ENCODE measurements at places on chromosomes 5 and 9.

DNA sequence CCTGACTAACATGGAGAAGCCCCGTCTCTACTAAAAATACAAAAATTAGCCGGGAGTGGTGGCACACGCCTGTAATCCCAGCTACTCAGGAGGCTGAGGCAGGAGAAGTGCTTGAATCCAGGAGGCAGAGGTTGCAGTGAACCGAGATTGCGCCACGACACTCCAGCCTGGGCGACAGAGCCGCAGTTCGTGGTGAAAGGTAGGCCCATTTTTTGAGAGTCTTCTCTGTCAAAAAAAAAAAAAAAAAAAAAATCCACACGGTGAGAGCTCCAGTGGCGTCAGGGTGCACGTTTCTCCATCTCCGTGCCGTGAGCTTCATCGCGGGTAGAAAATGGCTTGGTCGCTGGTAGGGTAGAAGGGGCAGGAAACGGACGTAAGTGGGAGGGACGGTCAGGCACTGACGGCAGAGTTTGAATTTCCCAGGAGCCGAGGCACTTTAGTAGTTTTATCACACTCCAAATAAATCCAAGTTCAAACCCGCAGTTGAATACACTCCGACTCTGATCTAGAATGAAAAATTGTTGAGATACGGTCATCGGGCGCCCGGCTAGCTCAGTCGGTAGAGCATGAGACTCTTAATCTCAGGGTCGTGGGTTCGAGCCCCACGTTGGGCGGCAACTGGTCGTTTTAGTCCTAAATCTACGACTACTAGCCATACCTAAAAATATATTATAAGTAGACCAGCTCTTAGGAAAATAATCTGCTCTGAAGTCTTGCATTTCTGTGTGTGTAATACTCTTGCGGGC lies 2.4 kb upstream of the TRIM7 start:
- peak; percentile 82 for DNase-seq

- peak; percentile 69 for DNase-seq
Measured at GRCh38 chr9:135887021-135887507, 20.3 kb downstream of the CAMSAP1 start.

DNA sequence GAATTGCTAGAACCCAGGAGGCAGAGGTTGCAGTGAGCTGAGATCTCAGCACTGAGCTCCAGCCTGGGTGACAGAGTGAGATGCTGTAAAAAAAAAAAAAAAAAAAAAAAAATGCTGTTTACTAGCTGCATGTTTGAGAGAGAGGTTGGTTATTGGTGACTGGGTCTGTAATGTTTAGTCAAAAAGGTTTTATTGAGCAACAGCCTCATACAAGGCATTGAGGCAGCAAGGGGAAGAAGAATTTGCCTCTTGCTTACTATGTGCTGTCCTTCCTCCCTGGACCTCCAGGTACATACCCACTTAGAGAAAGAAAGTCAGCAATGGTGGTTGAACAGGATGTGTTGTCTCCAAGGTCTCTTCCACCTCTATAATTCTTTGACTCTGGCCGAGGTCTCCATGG lies 140.7 kb upstream of the SPRY4 start:
- no peak for DNase-seq

DNA sequence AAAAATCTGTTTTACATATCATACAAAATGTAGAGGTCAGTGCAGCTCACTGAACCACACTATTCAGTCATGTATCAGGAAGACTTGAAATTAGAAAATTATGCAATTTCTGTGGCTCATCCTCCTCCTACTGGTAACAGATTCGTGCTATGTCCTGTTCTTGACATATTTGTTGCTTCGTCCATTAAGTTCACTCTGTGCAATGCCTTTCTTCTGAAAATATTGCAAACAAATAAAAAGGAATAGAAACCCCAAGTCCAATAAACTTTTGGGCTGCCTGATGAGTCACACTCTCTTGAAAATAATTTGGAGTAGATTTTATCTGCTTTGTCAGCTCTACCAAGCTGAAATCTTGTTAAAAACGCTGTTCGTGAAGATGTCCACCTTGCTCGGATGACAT lies 391.2 kb downstream of the RAB3C start:
- DNase-seq = no peak

DNA sequence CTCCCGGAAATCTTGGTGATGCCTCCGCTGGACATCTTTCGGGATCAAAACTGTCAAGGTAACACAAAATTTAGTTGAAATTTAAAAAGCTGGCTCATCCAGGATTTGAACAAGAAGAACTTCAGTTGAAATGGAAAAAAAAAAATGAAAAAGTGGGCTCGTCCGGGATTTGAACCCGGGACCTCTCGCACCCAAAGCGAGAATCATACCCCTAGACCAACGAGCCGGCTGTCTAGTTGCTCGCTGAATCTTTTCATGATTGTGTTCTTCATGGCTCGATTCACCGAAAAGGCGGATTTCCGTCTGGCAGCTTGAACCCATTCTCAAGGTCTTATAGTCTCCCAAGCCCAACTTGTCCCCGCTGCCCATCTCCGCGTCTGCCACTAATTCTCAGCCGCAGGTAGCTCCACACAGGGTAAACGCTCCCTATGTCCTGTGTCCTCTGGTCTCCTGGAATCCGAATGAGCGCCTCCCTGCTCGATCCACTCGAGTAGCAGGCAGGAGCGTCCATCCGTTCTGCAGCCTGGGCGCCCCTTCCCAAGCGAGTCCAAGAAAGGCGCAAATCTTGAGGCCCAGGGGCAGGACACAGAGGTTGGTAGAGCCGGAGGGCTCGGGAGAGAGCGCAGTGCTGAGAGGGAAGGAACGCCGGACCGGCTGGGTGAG lies 16.2 kb downstream of the TRIM7 start:
- peak; percentile 78 for DNase-seq

GRCh38 chr9:34566972-34567371 lies 22.6 kb downstream of the CNTFR start:
- DNase-seq = no peak

DNA sequence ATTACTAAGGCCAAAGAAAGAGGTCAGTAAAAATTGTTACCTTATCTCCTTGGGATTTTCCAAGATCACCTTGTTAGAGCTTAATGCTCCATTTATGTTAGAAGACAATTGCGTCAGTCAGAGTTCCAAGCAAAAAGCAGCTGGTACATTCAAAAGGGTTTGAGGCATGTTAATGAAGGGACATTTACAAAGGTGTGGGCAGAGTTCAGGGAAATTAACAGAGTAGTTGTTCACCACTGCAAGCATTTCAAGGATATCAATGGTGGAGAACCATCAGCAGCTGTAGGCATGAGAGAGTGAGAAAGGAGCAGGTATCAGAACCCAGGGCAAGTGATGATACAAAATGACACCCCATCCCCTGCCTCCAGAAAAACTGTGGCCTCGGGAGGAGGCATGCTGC lies 17.0 kb upstream of the SMARCA2 start:
- DNase-seq = no peak

GRCh38 chr9:2634818-2635217 lies 13.2 kb downstream of the VLDLR start:
- no peak for DNase-seq

GRCh38 chr9:15069106-15069505 lies 158.9 kb upstream of the FREM1 start:
- no peak for DNase-seq

GRCh38 chr5:72012906-72013305 lies 94.4 kb upstream of the MAP1B start:
- no peak for DNase-seq

DNA sequence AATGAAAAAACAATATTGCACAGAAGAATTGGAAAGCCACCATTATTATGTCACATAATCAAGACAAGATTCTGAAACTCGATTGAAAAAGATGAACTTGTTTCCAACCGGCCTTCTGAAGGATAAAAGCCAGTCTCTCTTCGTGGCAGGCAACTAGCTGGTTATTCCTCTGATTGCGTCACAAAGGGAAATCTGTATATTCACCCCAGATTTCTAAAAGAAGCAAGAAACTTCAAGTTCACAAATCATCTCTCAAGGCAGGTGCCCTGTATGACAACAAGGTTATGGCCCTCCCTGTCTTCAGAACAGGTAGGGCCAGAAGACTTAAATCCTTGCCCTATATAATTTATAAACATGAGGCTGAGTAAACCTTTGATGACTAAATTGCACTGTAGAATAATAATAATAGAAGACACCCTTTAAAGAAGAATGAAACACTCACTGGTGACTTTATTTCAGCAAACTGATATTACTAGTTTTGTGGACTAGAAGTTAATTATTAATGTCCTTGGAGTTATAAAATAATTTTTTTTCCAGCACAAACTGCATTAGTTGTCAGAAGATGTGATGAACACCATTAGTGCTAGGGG lies 2.9 kb upstream of the KLF4 start:
- no peak for DNase-seq

- no peak for DNase-seq
Measured at GRCh38 chr5:177403102-177403791, 2.8 kb upstream of the PFN3 start.

DNA sequence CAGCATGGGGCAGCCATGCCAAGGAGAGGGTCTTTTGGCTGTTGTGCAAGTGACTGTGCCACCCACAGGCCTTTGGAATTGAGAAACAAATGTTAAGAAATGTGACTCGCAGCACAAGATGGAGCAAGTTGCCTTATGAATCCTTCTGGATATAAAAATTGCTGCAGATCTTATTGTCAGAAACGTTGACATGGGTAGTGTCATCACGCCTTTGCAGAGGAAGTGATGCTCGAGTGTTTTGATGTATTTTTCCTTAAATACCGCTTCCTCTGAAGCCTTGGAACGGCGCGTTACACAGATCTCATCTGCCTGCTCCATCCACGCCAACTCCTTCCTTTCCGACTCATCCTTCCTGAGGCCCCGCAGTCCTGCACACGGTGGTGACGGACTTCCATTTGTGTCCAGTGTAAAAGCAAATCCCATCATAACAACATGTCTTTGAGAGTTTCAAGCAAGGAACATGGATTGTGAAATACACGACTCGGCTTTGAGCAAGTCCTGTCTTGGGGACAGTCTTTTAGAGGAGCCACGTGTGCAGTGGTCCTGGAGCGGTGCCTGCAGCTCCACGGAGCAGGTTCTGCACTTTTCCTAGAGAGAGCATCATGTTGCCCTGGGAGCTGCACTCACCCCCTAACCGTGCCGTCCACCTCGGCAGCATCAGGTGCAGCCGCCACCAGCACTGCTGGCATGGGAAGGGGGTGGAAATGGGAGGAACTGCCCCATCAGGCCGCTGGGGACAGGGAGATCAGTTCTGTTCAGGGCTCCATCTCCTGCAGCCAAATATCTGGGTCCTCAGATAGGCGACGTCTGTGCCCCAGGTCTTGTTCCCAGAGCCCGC lies 15.1 kb downstream of the ROPN1L start:
- DNase-seq = peak; percentile 79

DNA sequence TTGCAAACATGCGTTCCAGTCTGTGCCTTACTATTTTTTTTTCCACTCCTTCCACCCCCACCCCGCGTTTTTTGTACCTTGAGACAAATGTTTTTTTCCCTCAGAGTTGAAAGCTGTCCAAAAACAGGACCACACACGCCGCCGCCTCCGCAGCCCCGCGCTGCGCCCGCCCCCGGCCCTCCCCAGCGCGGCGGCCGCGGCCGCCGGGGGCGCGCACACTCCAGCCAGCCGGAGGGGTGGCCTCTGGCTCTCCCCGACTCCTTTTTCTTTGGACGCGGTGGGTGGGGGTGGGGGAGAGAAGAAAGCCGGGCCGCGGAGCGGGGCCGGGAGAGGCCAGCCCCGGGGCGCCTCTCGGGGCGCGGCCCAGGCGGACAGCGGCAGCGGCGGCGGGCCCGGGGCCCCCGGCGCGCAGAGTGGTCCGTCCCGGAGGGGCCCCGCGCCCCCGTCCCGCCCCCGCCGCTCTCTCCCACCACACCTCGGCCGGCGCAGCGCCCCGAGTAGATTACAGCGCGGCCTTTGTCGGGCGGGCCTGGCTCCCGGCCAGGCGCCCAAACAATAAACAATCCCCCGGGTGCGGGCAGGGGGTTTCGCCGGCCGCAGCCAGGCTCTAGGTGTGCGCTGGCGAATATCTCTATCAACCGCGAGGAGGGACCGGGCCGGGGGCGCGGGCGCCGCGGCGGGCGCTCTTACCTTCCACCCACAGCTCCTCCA lies 10.9 kb downstream of the PTCH1 start:
- DNase-seq = no peak

GRCh38 chr9:86733929-86734328 lies 213.4 kb downstream of the GAS1 start:
- no peak for DNase-seq

DNA sequence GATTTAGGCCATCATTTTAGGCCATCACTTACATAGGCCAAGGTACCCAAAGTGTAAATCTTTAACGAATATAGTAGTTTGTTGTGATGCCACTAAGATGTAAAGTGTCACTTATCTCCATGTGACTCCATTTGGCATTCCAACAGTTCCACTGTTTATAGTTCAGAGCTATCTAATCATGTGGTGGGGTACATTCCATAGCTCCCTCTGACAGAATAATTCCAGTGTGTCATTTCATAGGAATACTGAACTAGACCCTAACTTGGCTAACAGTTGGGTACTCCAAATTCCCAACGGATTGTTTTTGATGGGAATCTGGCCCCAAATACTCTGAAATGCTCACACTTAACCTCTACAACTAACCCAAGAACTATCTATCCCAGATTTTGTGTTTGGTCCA lies 76.7 kb upstream of the FST start:
- no peak for DNase-seq

DNA sequence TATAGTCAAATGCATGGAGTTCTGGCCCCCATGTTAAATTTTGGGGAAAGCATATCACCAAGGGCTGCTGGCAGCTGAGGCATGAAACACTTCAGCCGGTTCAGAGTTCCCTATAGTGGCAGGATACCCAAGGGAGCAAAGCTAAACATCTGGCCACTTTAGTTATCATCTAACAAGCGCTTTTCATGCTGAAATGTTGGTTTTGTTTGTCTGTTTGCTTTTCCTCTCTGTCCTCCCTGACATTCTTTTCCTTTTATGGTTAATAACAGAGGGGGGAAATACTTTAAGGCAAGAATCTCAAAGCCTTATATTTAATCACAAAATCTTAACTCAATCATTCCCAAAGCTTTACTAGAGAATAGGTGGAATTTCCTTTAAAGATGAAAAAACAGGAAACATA lies 11.9 kb downstream of the APBA1 start:
- no peak for DNase-seq

GRCh38 chr5:172642051-172642409 lies 967 bp downstream of the NEURL1B start:
- DNase-seq = no peak

GRCh38 chr5:175701797-175702196 lies 43.9 kb downstream of the HRH2 start:
- DNase-seq = no peak

DNA sequence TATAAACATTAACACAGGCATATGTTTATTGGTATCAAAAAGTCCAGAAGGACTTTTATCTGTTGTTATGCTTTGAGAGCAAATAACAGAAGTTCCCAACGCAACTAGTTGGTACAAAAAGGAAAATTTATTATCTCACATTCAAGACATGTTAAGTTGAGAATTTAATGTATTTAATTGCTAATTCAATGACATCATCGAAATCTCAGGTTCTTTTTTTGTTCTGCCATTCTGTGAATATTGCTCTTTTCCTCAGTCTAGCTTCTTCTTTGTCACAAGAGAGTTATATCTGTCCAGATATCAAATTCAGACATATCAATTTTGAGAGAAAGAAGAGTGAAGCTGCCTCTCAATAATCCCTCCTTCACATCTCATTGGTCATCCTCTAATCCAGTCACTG lies 307.6 kb upstream of the PCSK5 start:
- DNase-seq = no peak

Measured in inflammatory macrophage treated with lipopolysaccharide for 4 hours (primary cell).